Activated T-cell treated with anti-CD3 and anti-CD28 coated beads, Interleukin-2, amount 50 U/mL, for 72 hours (primary cell): ENCODE measurements at places on chromosomes 1 and 21. TPM values are rescaled to one million over a fixed set of nuclear protein-coding genes. Genes with fewer than 3 reads are reported as not detected.

The ST6GALNAC3 gene
- 0.35 TPM for total RNA-seq

DNA sequence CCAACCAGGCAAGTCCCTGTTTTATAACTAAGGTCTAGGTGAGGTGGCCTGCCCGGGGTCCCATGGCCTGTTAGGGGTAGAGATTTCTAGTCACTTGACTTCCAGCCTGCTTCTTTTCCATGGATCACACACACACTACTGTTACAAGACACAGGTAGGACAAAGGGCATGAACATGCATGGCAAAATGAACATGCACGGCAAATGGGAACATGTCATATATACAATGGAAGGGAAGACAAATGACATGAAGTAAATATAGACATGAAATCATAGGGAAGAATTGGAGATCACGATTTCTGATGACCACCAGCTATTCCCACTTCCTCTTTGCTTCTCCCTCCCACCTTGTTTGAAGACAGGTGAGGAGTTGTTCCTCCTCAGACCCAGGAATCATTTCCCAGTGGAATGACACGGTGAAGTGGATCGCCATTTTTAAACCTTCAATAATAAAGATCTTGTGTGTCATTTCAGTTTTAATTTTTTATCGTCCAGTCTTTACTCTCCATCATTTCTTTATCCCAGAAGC is 47.6 kb upstream of the ATF3 start:
- no peak for DNase-seq

- DNase-seq, result no peak
These were observed 117.6 kb upstream of the RUNX3 start for GRCh38 chr1:25047506-25048240.

The BPNT1 gene
- 28.7 TPM for total RNA-seq

GRCh38 chr1:154485106-154485505 is 16.9 kb upstream of the TDRD10 start:
- no peak for DNase-seq

- no peak for DNase-seq
These were observed 7.3 kb downstream of the SYNC start for GRCh38 chr1:32695098-32695904.

GRCh38 chr1:54229281-54229891 is 29.4 kb downstream of the MRPL37 start:
- peak; percentile 40 for DNase-seq

- DNase-seq, result no peak
These were observed 136.0 kb downstream of the GDAP2 start for GRCh38 chr1:117793413-117793812.

The SPRR2D gene
- total RNA-seq, result not detected

GRCh38 chr1:165434281-165434680 is 10.6 kb downstream of the RXRG start:
- no peak for DNase-seq
